ENCODE measurements at places on chromosomes 16 and 17. TPM values are rescaled to one million over a fixed set of nuclear protein-coding genes. Genes with fewer than 3 reads are reported as not detected.

The FBXO39 gene
- not detected for total RNA-seq

The DYNLRB2 gene
- not detected for total RNA-seq

The OR4D1 gene
- not detected for total RNA-seq

The TAF15 gene
- 17.4 TPM for total RNA-seq

The MYH1 gene
- total RNA-seq, result not detected

The ARL5C gene
- total RNA-seq, result not detected

DNA sequence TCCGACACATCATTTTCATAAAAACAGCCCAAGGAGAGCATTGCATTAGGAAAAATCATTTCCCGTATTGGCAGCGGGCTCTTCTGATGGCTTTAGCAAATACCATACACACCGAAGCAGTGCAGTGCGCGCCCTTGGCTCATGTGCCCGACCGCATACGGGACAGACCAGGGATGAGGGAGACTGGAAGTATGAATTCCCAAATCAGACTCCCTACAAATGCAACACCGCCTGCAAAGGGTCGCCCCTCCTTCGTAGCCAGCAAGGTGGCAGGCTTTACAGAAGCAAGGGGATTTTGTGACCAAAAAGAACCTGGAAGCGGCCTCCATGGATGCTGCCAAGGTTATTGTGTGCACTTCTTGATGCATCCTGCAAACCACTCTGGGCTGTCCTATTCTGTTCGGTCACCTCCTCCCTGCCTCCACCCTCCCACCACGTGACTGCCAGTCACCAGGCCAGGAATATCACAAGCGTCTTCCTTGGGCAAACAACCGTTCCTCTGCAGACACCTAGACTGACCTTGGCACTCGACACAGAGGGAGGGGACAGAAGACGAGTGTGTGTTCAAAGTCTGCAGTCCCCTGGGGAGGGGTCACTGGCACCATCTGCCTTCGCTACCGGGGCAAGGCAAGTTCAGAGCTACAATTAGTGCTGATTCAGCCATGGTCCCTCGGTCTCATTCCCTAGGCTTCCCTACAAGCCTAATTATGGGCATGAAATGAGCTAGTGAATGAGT lies 460.4 kb downstream of the SLC39A11 start:
- peak; percentile 92 for DNase-seq

DNA sequence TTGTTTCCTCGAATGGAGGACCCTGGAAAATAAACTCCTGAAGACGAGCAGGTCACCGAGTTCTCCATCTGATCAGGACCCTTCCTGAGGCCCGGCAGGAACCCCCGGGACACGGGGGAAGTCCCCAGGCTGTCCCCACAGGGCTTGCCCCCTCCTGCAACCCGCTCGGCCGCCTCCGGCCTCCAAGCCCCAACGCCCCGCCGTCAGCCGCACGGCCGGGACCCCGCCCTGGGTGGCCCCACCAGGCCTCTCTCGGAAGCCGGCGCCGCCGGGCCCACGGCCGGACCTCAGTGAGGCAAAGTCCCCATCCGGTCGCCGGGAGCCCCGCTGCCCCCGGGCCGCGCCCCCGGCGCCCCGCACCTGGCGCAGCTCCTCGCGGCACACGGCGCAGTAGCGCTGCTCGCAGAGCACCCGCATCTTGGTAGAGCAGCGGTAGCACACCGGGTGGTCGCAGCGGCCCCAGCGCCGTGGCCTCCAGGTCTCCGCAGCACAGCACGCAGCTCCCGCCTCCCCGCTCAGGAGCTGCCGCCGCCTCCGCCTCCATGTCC lies 383 bp downstream of the ZNF598 start:
- DNase-seq, result no peak

- no peak for DNase-seq
Observed at GRCh38 chr16:27703121-27703520, 153.2 kb downstream of the KATNIP start.

GRCh38 chr16:1216296-1216619 lies 8.8 kb downstream of the TPSG1 start:
- DNase-seq, result no peak

GRCh38 chr16:62050793-62051192 lies 14.6 kb upstream of the CDH8 start:
- DNase-seq, result no peak

Measured in SK-MEL-5 (cell line).